PC-9 (cell line): ENCODE measurements at places on chromosomes 4 and X. TPM values are rescaled to one million over a fixed set of nuclear protein-coding genes. Genes with fewer than 3 reads are reported as not detected.

The TCEAL6 gene
- total RNA-seq: not detected in 2 replicates

The RBM46 gene
- not detected in 2 replicates for total RNA-seq

The SHROOM3 gene
- 44.3 and 50.7 TPM in 2 replicates for total RNA-seq

The SLC25A4 gene
- 15.6 and 15.9 TPM in 2 replicates for total RNA-seq

- DNase-seq: no peak
Observed at GRCh38 chr4:178633263-178633662, 1191.0 kb upstream of the AGA start.

- no peak for DNase-seq
Observed at GRCh38 chrX:27808226-27808625, 436 bp downstream of the MAGEB10 start.

- no peak for DNase-seq
Observed at GRCh38 chr4:188660796-188661195, 521.6 kb downstream of the TRIML1 start.

DNA sequence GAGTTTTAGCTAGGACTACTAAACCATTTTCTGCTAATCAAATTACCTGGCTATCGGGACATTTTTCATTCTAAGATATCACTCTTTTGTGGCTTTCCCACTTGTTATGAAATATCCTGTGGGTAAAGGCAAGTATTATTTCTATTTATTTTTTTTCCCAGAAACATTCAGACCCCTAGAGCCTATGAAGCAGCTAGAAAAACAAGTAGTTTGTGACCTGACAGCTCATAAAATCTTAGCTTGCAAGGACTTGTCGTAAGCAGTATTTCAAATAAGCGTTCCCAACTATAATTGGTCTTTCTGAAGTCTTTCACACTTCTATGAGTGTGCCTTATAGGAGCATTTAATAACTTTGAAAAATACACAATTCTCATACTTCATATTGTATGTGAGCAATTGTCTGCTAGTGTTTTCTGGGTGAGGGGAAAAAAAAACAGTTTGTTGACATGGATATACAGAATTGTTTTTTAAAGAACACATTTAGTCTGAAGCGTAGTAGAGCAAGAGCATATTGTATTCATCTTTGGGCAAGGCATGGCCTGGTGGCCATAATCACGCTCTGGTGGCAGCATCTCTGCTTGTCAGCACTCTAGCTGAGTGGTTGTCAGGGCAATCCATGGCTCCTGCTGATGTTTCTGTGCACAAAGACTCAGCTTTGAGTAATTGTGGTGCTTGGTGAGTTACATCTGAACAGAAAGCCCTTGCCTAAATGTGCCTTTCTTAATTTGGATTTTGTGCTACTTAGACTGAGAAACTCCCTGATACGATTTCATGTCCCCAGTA is 2.6 kb downstream of the MCUB start:
- no peak for DNase-seq

- DNase-seq: no peak
Observed at GRCh38 chrX:46683048-46683447, 75.9 kb downstream of the SLC9A7 start.

- peak; percentile 40 for DNase-seq
Observed at GRCh38 chr4:123750044-123750443, 353.4 kb downstream of the SPRY1 start.

DNA sequence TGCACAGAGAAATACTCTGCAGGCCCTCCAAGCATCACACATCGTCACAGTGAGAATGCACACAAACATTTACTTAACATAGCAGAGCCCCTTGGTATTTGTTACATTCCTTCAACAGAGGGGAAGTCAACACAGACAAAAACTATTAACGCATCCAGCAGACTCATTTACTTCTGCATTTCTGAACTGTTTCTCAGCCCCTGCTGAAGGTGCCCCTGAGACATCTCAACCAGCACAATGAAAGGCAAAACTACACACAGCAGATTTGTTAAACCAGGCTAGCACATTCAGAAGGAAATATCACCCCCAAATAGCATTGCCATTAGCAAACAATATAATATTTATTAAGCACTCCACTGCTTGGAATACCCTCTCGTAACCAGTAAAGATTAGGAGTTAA is 367.0 kb downstream of the RAB28 start:
- DNase-seq: no peak

DNA sequence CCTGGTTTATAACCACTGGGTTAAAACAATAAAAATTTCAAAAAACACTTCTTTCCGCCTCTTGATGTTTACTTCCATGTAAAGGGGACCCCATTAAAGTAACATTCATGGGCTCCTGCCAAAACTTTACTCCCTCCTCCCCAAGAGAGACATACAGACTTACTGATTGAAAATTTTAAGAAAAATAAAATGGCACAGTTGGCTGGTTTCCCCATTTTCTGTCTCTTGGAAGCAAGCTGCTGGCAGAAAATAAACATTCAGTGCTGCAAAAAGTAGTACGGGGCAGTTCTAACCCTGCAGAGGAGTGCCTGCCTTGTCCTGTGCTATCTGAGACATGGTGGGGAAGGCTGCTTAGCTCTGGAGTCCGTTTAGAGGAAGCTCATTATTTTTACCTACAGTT is 187.3 kb upstream of the INTU start:
- DNase-seq: no peak
